Activated T-cell treated with anti-CD3 and anti-CD28 coated beads, Interleukin-2, amount 50 U/mL, for 24 hours (primary cell): ENCODE measurements at places on chromosomes 3 and 15.
A peak's percentile ranks its signal among the peaks of the same experiment; 100 is the strongest.

GRCh38 chr3:119322021-119322834 is 28.0 kb downstream of the ARHGAP31 start:
- H3K4me3 ChIP-seq, result peak overlapping the region; percentile 87
- DNase-seq, result no peak
- H3K27me3 ChIP-seq, result no peaks in the 10 kb centered on the region
- H3K27ac ChIP-seq, result peak overlapping the region; percentile 96

DNA sequence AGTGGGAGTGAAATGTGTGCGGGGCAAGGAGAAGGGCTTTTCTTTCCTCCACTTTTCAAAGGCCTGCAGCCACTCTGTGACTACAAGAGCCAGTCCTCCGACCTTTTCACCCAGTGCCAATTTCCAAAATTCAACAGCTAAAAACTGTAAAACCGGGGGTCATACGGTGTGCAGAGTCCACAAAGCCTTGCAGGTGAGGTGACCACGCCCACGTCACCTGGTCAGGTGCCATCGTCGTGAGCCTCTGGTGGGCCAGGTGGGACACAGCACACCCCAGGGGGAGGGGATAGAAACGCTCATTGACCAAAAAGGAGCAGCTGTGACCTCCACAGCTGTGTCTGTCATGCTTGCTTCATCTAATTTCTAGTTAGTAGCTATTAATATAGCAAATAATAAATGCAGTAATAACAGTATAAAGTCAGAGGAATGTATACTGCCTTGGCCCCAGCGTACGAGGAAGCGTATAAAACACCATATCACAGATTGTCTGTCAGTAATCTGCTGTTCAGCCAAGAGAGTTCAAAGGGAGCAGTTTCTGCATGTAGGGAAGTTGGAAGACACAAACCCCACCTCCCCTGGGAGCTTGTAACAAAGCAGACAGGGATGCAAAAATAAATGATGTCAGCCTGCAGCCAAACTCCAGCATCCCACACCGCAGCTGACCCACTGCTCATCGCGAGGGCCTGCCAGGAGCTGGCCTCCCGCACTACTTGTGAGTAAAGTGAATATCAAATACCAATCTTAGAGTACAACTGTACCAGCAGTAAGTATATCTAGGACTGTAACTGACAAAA is 86.7 kb downstream of the VGLL4 start:
- no peaks in the 10 kb centered on the region for H3K27me3 ChIP-seq
- H3K4me1 ChIP-seq, result peaks cover 14% of the 10 kb centered on the region
- DNase-seq, result no peak

DNA sequence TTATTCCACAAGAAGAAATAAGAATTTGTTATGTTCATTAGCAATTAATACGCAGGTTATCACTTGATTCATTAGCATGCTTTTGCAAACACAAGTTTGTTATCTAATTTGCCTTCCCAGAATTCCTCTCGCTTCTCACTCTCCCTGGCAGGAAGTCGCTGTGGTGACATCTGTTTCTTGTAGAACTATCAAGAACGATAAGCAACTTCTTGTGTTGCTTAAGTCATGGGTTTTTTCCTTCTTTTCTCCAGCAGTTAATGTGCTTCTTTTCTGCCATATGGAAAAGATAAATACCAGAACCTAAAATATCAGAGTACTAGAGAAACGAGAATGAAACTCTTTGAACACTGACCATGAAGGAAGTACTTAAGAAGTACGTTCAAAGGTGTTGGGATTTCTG is 99.8 kb upstream of the CHMP2B start:
- no peaks in the 10 kb centered on the region for H3K36me3 ChIP-seq
- no peak overlapping the region for H3K27ac ChIP-seq
- DNase-seq, result no peak
- H3K4me3 ChIP-seq, result no peak overlapping the region
- no peaks in the 10 kb centered on the region for H3K27me3 ChIP-seq

GRCh38 chr3:102790747-102791325 is 356.0 kb downstream of the ZPLD1 start:
- no peak for DNase-seq
- no peaks in the 10 kb centered on the region for H3K36me3 ChIP-seq
- H3K4me3 ChIP-seq, result no peak overlapping the region
- no peaks in the 10 kb centered on the region for H3K4me1 ChIP-seq

GRCh38 chr3:58585005-58585786 is 8.0 kb upstream of the FAM107A start:
- H3K27ac ChIP-seq, result no peak overlapping the region
- H3K27me3 ChIP-seq, result peaks cover 61% of the 10 kb centered on the region
- no peaks in the 10 kb centered on the region for H3K36me3 ChIP-seq
- peak overlapping the region; percentile 81 for H3K4me3 ChIP-seq
- DNase-seq, result peak; percentile 77

DNA sequence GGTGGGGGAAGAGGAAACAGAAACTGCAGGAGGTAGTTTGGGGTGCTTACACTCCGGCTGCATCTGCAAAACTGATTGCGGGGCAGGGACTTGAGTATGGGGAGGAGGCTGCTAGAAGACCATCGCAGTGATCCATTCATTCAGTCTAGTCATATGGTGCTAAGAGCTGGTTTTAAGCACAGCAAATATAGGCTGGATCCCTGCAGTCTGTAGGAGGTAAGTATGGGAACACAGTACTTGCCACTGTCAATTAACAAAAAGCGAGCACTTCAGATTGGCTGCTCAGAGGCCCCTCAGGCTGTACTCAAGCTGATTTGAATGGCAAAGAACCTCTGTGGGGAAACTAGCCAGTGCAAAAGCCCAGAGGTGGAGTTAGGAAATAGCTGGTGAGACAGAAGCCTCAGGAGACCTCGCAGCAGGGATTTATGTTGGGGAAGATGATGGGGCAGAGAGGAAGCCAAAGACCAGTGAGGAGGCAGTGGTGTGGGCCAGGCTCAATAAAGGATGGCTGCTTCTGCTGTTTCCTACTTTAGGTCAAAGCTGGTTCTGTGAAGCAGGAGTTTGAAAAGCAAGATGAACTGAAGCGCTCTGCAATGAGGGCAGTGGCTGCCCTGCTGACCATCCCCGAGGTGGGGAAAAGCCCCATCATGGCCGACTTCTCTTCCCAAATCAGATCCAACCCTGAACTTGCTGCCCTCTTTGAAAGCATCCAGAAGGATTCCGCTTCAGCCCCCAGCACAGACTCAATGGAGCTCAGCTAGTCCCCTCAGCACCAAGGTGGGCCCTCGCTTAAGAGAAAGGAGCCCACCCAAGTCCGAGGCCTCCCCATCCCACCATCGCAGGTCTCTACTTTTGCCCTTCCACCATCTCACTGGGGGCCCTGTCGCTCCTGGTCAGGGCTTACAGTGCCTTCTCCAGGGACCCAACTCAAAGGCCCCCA is 7.9 kb downstream of the RPL32 start:
- H3K27ac ChIP-seq, result peak overlapping the region; percentile 100
- no peaks in the 10 kb centered on the region for H3K27me3 ChIP-seq
- H3K36me3 ChIP-seq, result peaks cover 91% of the 10 kb centered on the region
- H3K4me1 ChIP-seq, result peaks cover 32% of the 10 kb centered on the region
- DNase-seq, result peak; percentile 41

- no peak for DNase-seq
- no peak overlapping the region for H3K4me3 ChIP-seq
- no peaks in the 10 kb centered on the region for H3K27me3 ChIP-seq
- no peaks in the 10 kb centered on the region for H3K36me3 ChIP-seq
These were observed 439.5 kb downstream of the PDCD6IP start for GRCh38 chr3:34237946-34238345.

DNA sequence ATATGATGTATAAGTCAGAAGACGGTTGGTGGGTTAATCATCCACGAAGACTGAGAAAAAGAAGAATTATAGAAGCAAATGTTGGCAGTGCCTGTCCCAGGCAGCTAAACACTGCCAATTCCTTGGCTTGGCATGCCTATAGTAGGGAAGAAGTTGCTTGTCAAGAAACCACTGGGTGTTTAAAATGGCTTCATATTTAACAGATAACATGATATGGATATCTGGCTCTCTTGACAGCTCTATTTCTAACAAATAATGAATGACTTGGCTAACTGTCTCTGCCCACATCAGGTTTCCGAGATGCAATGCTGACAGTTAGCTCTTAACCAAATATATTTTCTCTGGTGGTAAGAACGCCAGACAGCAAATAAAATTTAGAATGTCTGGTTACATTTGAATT is 341.7 kb upstream of the KCNMB2 start:
- H3K4me3 ChIP-seq, result no peak overlapping the region
- DNase-seq, result no peak
- no peaks in the 10 kb centered on the region for H3K36me3 ChIP-seq
- no peaks in the 10 kb centered on the region for H3K27me3 ChIP-seq

DNA sequence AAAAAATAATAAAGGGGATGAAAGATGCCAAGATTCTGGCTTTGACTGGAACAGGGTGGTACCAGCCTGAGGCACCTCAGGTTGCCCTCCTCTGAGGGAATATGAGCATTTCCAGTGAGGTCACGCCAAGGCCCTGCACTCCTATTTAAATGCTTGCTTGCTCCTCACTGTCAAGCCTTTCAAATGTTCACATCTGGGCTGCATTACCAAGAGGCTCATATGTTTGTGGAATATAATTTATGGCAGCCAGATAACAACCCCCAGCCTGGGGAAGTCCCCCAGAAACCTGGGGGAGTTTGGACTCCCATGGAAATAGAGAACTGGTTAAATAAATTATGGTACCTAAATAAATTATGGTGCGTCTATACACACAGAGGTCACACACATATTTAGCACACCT is 88.4 kb downstream of the FRMD4B start:
- DNase-seq, result no peak
- H3K27ac ChIP-seq, result no peak overlapping the region
- no peaks in the 10 kb centered on the region for H3K36me3 ChIP-seq
- H3K4me3 ChIP-seq, result no peak overlapping the region
- H3K4me1 ChIP-seq, result peaks cover 7% of the 10 kb centered on the region

DNA sequence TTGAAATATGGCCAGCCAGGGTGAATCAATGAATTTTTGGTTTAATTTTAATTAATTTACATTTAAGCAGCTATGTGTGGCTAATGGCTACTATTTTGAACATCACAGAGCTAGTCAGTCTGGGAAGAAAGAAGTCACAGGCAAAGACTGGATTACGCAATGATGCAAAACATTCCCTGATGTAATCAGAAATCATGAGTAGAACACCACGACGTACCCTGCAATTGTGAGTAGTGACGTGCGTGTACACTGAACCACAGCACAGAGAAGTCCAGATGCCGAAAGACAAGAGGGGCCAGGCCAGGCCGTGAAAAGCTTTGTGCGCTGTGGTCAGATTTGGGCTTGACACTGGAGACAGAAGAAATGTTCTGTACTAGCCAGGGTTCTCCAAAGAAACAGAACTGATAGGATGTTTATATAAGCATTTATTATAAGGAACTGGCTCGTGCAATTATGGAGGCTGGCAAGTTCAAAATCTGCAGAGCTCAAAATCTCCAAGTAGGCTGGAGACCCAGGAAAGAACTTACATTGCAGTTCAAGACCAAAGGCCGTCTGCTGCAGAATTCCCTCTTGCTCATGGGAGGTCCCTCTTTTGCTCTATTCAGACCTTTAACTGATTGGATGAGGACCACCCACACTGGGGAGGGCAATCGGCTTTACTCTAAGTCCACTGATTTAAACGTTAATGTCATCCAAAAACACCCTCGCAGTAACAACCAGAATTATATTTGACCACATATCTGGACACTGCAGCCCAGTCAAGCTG is 44.6 kb downstream of the SH3BP5 start:
- H3K36me3 ChIP-seq, result no peaks in the 10 kb centered on the region
- H3K27me3 ChIP-seq, result no peaks in the 10 kb centered on the region
- peaks cover 69% of the 10 kb centered on the region for H3K4me1 ChIP-seq

GRCh38 chr3:179716226-179716625 is 63.4 kb downstream of the USP13 start:
- H3K4me1 ChIP-seq, result peaks cover 3% of the 10 kb centered on the region
- no peaks in the 10 kb centered on the region for H3K27me3 ChIP-seq
- H3K4me3 ChIP-seq, result no peak overlapping the region

DNA sequence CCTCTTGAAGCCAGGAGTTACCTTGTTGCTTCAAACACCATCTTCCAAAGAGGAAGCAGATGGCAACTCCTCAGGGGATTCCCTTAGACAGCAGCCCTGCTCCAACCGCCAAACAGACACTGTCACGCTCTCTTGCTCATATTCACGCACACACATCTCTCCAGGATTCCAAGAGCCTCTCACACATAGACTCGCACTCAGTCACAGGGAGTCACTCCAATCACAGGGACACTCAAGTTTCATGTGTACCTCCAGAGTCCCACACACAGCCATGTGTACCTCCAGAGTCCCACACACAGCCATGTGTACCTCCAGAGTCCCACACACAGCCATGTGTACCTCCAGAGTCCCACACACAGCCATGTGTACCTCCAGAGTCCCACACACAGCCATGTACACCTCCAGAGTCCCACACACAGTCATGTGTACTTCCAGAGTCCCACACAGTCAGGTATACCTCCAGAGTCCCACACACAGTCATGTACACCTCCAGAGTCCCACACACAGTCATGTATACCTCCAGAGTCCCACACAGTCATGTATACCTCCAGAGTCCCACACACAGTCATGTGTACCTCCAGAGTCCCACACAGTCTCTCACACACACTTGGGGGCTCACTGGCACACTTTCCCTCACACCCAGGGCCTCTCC is 6.1 kb downstream of the VWA5B2 start:
- peaks cover 34% of the 10 kb centered on the region for H3K27me3 ChIP-seq
- no peak overlapping the region for H3K4me3 ChIP-seq
- peaks cover 5% of the 10 kb centered on the region for H3K4me1 ChIP-seq
- H3K27ac ChIP-seq, result no peak overlapping the region
- H3K36me3 ChIP-seq, result no peaks in the 10 kb centered on the region

DNA sequence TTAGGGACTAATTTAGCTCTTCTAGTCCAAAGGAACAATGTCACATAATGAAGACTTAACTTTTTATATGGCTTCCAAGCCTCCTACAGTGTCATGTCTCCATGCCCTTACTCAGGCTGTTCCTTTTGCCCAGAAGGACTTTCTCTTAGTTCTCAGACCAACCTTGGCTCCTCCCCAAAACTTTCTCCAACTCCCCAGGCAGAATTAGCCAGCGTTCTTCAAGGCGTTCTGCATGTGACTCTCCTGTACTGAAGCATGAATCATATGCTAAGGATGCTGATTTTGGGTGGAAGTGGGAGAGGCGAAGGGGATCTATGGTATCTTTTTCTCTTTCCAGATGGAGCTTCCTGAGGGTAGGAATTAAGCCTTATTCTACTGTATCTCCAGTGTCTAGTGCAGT is 335.1 kb upstream of the ICE2 start:
- no peak overlapping the region for H3K27ac ChIP-seq
- no peak overlapping the region for H3K4me3 ChIP-seq
- no peaks in the 10 kb centered on the region for H3K27me3 ChIP-seq
- peaks cover 48% of the 10 kb centered on the region for H3K4me1 ChIP-seq

DNA sequence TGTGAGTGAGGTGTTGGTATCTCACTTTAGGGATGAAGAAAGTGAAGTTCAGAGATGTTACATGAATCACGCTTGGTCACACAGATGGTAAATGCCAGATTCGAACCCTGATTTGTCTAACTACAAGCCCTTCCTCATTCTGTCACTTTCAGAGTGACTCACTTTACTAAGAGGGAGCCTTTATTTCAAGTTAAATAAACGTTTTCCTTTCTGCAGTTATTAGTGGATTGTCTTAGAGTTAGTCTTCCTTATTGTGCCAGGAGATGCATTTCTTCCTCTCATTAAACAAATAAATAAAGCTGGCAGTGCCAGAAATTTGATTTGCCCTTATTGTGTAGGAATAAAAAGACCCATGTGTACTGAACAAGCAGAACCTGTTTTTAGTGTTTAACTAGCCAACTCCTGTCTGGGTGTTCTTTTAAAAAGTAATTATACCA is 162.5 kb downstream of the AKAP13 start:
- peaks cover 81% of the 10 kb centered on the region for H3K4me1 ChIP-seq
- peak overlapping the region; percentile 85 for H3K27ac ChIP-seq
- H3K4me3 ChIP-seq, result peak overlapping the region; percentile 3
- no peaks in the 10 kb centered on the region for H3K27me3 ChIP-seq
- DNase-seq, result no peak
- H3K36me3 ChIP-seq, result peaks cover 40% of the 10 kb centered on the region
